ENCODE measurements at places on chromosomes 4 and X. TPM values are rescaled to one million over a fixed set of nuclear protein-coding genes. Genes with fewer than 3 reads are reported as not detected.

- DNase-seq, result no peak
These were observed 8.9 kb downstream of the CCNA2 start for GRCh38 chr4:121814756-121815155.

GRCh38 chr4:146445198-146446150 is 76.3 kb downstream of the SLC10A7 start:
- DNase-seq, result no peak

- no peak for DNase-seq
These were observed 22.3 kb downstream of the TMEM31 start for GRCh38 chrX:103733017-103733416.

DNA sequence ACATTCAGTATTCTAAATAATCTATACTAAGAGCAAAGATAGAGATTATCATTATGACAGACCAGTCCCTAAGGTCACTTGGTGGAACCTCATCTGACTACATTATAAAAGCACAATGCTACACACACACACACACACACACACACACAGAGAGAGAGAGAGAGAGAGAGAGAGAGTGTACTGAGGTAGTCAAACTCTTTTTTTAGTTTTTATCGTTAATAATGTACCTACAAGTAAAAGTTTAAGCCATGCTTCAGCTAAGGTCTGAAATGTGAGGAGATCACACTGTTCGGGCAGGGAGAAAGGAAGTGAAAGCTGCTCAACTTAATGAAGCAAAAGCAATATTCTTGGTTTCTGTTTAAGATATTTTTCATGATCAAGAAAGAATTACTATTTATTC is 75.8 kb upstream of the CCDC160 start:
- no peak for DNase-seq

IL9R gene
- 4.5 TPM for total RNA-seq

DCTD gene
- total RNA-seq, result 128 TPM

GRCh38 chrX:17621566-17622270 is 115.6 kb upstream of the SCML1 start:
- no peak for DNase-seq

DNA sequence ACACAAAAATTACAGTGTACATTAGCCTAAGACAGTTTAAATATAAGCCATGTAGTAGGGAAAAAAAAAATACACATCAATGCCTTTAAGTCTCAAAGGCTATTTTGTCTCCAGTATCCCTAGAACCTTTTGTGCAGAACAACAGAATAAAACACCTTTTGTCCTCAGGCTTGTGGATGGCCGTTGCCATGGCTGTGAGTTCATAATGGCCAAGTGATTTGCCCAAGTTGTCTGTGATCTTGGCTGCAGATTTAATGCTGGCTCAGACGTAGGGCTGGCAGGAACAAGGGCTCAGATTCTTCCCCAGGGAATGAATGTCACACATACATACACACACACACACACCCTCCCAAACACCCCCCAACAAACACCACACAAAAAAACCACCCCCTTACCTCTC is 25.3 kb downstream of the GPM6B start:
- no peak for DNase-seq

TRAM1L1 gene
- not detected for total RNA-seq

Data from activated CD8-positive, alpha-beta T cell treated with anti-CD3 and anti-CD28 coated beads for 36 hours (primary cell).